ENCODE measurements at places on chromosomes 4 and X.

DNA sequence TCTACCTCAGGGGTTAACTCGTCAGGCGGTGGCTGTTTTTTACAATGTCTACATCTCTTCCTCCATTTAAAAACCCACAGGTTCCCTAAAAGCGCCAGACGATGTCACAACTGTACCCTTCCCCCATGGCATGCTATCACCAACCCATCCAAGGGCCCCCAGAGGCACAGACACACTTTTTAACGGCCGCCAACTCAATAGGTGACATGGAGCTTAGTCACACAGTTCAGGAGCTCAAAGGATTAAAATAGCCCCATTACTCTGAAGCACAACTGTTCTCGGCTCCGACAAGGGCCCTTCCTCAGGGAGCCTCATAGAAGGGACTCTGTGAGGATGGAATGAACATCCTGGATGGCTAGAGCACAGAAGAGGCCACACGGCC lies 12.4 kb downstream of the SH3KBP1 start:
- no peaks in the 10 kb centered on the region for H3K36me3 ChIP-seq
- no peak overlapping the region for H3K27ac ChIP-seq

DNA sequence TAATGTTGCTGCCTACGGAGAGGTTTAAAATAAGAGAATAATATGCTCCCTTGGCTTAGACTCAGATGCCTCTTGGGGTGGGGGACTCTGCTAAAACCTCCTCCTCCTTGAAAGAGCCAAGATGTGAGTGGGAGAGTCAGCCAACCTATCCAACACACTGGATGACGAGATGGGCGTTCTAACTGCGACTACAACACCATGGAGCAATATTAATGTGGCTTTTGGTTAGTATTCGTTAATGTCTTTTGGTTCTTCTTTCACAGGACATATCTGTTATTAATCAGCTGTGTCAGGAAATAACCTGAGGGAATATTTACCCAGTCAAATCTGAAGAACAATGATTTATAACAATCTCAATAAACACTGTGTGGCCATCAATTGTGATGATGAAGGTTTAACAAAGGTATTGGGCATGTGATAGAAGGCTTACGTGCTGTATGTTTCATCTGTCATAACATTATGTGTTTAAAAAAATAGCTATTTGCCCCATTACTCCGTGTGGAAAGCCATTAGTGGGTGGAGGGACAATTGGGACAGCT lies 143.5 kb upstream of the FTHL17 start:
- no peak for DNase-seq
- no peaks in the 10 kb centered on the region for H3K36me3 ChIP-seq
- H3K27ac ChIP-seq: no peak overlapping the region

GRCh38 chrX:13499736-13500135 lies 69.7 kb upstream of the EGFL6 start:
- no peak for DNase-seq
- no peak overlapping the region for H3K27ac ChIP-seq
- no peak overlapping the region for H3K4me3 ChIP-seq

DNA sequence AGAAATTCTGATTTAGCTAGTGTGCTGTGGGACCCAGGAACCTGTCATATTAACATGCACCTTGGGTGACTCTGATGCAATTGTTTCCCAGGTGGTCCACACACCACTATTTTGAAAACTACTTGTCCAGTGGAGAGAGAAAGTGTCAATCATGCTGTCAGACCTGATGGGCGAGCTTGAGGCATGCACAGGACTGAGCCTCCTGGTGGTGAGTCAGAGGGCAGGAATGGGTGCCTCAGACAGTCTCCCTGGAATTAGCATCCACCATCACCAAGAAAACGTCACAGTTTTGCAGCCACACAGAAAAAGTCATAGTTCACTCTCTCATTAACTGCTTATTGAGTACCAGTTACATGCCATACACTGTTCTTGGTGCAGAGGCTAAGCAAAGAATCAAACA lies 181.8 kb upstream of the MAOA start:
- no peak overlapping the region for H3K4me3 ChIP-seq
- no peak overlapping the region for H3K27ac ChIP-seq
- H3K4me1 ChIP-seq: no peaks in the 10 kb centered on the region
- H3K36me3 ChIP-seq: no peaks in the 10 kb centered on the region
- no peaks in the 10 kb centered on the region for H3K27me3 ChIP-seq
- DNase-seq: no peak

DNA sequence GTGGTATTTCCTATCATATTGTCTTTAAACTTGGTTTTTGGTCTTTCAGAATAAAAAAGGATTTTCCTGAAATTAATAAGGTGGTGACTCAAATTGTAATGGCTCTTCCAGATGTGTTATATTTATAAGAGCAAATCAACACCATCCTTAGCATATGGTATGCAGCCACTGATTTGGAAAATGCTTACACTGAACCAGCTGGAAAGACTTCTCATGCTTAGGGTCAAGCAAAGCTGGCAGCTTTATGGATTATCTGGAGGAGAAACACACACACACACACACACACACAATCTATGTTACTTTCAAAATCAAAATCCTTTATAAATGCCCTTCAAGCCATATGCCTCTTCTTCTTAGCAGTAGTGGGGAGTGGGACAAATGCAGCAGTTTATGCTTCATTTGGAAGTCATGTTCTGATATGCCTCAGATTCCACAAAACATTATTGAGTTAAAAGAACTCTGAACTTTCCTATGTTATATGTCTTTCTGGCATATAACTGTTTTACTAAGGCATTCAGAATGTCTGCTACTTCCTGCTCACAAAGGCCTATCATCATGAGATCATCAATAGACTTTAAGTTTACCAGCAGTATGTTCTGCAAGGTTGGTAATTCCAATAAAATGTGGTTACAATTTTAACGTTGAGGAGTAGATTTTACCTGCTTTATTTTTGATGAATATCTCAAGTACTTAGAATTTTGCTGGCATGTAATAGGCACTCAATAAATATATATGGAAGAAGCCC lies 72.9 kb upstream of the PRDM5 start:
- H3K27ac ChIP-seq: no peak overlapping the region
- no peaks in the 10 kb centered on the region for H3K36me3 ChIP-seq
- H3K4me3 ChIP-seq: no peak overlapping the region
- H3K4me1 ChIP-seq: no peaks in the 10 kb centered on the region
- H3K27me3 ChIP-seq: no peaks in the 10 kb centered on the region

GRCh38 chr4:139808808-139809756 lies 143.5 kb downstream of the MGST2 start:
- no peaks in the 10 kb centered on the region for H3K27me3 ChIP-seq
- H3K27ac ChIP-seq: no peak overlapping the region
- peak; percentile 37 for DNase-seq
- no peaks in the 10 kb centered on the region for H3K36me3 ChIP-seq
- peaks cover 3% of the 10 kb centered on the region for H3K4me1 ChIP-seq
- no peak overlapping the region for H3K4me3 ChIP-seq

- no peak overlapping the region for H3K4me3 ChIP-seq
- H3K27me3 ChIP-seq: no peaks in the 10 kb centered on the region
- no peaks in the 10 kb centered on the region for H3K4me1 ChIP-seq
- DNase-seq: no peak
Observed at GRCh38 chr4:81572402-81572801, 100.7 kb upstream of the RASGEF1B start.

DNA sequence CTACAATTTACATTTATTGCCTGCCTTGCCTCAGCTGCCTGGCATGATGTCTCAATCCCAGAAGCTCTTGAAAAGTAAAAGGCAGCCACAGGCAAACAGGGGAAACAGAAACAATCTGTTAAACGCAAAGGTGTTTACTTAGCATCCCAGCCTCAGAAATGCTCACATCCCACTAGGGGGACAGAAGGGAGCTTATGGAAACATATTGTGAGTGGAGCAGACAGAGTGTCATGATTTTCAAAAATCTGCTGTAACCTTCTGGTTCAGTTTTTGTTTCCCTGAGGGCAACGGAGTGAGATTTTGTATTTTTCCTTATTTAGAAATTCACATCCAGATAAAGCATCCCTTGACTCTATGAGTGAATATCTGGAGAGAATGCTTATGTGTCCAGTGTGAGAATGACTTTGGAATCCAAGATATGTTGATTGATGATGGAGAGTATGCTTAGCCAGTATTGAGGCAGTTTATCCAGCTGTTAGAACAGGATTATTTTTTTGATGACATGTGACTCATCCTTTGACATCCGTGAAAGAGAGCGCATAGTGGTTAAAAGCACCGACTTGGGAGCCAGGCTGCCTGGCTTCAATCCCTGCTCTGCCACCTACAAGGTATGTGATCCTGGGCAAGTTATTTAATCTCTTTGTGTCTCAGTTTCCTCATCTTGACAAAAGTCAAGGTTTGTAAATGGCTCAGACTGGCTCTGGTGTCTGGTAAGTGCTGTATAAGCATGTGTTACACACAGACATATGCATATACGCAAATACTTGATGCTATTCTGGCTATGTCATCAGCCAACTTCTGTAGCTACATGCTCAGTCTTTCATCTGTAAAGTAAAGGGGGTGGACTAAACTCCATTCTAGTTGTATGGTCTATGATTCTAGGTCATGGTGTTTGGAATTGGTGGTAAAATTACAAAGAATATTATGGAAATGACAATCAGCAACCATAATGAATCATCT lies 381.2 kb downstream of the RAPGEF2 start:
- no peak overlapping the region for H3K4me3 ChIP-seq
- H3K4me1 ChIP-seq: no peaks in the 10 kb centered on the region
- no peaks in the 10 kb centered on the region for H3K36me3 ChIP-seq
- H3K27me3 ChIP-seq: peaks cover 6% of the 10 kb centered on the region
- DNase-seq: no peak
